CD4-positive, alpha-beta memory T cell (primary cell): ENCODE measurements at places on chromosomes 3 and 15.

DNA sequence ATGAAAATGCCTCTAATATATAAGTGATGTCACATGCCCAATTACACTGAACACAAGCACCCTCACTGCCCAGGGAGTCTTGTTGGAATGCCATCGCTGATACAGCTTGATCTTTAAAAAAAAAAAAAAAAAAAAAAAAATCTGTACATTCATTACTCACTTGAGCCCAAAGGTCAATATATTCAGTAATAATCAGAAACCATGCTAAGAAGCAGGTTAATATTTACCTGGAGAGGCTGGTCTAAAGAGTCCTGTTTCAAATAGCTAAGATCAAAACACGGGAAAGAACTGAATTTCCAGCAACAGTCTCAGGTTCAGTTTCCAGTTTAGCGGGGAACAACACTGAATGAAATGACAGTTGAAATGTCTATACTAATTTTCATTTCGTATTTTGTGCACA, 109.9 kb downstream of the UACA start:
- H3K4me1 ChIP-seq, result no peaks in the 10 kb centered on the region
- no peak overlapping the region for H3K4me3 ChIP-seq
- DNase-seq, result no peak
- H3K27me3 ChIP-seq, result no peaks in the 10 kb centered on the region

GRCh38 chr3:144586382-144586781, 614.8 kb downstream of the DIPK2A start:
- no peak overlapping the region for H3K4me3 ChIP-seq
- H3K27me3 ChIP-seq, result no peaks in the 10 kb centered on the region
- H3K36me3 ChIP-seq, result no peaks in the 10 kb centered on the region
- H3K27ac ChIP-seq, result no peak overlapping the region
- no peak for DNase-seq

DNA sequence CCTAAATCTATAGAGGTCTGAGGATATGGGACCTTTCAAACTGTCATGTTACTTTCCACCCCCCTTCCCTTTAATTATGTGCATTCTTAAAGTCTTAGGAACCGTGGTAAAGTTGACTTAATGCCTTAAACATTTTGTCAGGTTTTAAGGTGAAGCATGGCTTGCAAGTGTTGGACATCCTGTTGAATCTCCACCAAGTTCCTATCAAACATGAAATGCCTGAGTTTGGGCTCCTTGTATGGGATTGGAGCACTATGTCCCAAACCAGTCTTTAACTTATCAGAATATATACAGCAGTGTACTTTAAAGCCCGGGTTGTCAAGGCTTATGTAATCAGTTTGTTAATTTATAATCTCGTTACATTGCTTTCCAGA, 1.1 kb downstream of the SNRK start:
- peaks cover 44% of the 10 kb centered on the region for H3K4me1 ChIP-seq
- H3K36me3 ChIP-seq, result no peaks in the 10 kb centered on the region
- no peaks in the 10 kb centered on the region for H3K27me3 ChIP-seq
- no peak for DNase-seq

DNA sequence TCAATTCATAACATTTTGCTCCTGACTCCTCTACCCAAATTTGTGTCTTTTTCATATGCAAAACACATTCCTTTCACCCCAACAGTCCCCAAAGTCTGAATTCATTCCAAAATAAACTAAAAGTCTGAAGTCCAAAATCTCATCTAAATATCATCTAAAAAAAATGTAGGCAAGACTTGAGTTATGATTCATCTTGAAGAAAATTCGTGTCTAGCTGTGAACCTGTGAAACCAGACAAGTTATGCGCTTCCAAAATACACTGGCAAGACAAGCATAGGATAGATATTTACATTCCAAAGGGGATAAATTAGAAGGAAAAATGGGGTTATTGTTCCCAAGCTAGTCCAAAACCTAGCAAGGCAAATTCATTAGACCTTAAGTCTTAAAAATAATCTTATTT, 1302.0 kb upstream of the GBE1 start:
- H3K27me3 ChIP-seq, result no peaks in the 10 kb centered on the region
- no peak for DNase-seq
- no peak overlapping the region for H3K27ac ChIP-seq
- no peaks in the 10 kb centered on the region for H3K36me3 ChIP-seq
- H3K4me1 ChIP-seq, result no peaks in the 10 kb centered on the region

DNA sequence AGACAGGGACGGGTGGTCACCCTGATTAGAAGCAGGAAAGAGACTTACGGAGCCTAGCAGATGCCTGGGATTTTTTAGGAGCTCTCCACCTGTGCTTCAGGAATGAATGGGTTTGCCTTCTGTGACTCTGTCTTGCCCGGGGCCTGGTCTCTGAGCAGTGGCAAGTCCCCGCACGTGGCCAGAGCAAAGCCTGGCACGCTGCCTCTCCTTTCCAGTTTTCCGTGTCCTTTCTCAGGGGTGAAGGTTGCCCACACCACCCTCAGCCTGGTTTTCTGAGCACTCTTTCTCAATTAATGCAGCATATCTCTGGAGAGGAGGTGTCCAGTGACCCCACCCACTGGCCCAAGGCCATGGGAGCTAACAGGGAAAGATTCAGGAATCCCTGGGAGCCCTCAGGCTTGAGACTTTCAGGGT, 14.5 kb upstream of the CHST14 start:
- H3K27me3 ChIP-seq, result no peaks in the 10 kb centered on the region
- H3K4me1 ChIP-seq, result peaks cover 62% of the 10 kb centered on the region
- H3K27ac ChIP-seq, result no peak overlapping the region
- H3K36me3 ChIP-seq, result peaks cover 14% of the 10 kb centered on the region
- H3K4me3 ChIP-seq, result no peak overlapping the region

- no peak overlapping the region for H3K27ac ChIP-seq
- no peaks in the 10 kb centered on the region for H3K4me1 ChIP-seq
- DNase-seq, result no peak
- no peak overlapping the region for H3K4me3 ChIP-seq
- H3K36me3 ChIP-seq, result no peaks in the 10 kb centered on the region
- H3K27me3 ChIP-seq, result no peaks in the 10 kb centered on the region
These were observed 8.8 kb downstream of the NECTIN3 start for GRCh38 chr3:111080413-111080812.

DNA sequence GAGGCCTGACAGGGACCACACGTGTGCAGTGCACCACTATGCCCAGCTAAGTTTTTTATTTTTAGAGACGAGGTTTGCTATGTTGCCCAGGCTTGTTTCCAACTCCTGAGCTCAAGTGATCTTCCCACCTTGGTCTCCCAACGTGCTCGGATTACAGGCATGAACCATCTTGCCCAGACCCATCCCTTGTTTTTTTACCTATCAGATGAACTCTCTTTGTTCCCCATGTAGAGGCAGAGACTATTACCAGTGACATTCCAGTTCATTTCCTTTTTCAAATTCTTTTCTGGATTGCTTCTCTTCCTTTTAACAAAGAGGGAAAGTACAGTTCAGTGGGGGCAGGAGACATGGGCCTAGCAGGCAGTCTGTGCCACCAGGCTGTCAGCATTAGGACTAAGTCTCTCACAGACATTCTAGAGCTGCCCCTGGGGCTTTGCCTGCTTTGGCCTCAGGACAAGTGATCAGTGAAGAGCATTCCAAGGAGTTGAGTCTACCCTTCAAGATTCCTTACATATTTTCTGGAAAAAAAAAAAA, 103.5 kb upstream of the SLC7A14 start:
- H3K27ac ChIP-seq, result no peak overlapping the region
- no peaks in the 10 kb centered on the region for H3K27me3 ChIP-seq
- H3K4me3 ChIP-seq, result no peak overlapping the region

DNA sequence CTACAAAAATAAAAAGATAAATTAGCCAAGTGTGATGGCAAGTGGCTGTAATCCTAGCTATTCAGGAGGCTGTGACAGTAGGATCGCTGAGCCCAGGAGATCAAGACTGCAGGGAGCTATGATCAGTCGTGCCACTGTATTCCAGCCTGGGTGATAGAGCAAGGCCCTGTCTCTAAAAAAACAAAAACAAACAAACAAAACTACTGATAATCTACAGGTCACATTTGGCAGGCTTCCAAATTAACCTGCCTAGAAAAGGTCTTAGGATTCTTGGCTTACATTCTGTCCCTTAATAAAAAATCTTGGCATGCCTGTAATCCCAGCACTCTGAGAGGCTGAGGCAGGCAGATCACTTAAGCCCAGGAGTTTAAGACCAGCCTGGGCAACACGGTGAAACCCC, 33.4 kb upstream of the SETD2 start:
- no peaks in the 10 kb centered on the region for H3K36me3 ChIP-seq
- H3K4me3 ChIP-seq, result no peak overlapping the region
- DNase-seq, result no peak
- H3K4me1 ChIP-seq, result no peaks in the 10 kb centered on the region
- no peak overlapping the region for H3K27ac ChIP-seq
- no peaks in the 10 kb centered on the region for H3K27me3 ChIP-seq

- no peak for DNase-seq
- H3K4me3 ChIP-seq, result no peak overlapping the region
- H3K36me3 ChIP-seq, result no peaks in the 10 kb centered on the region
- no peak overlapping the region for H3K27ac ChIP-seq
These were observed 224.4 kb downstream of the ROBO1 start for GRCh38 chr3:79543218-79543982.

GRCh38 chr3:85576091-85576690, 617.4 kb downstream of the CADM2 start:
- no peak overlapping the region for H3K27ac ChIP-seq
- peak; percentile 22 for DNase-seq
- H3K36me3 ChIP-seq, result no peaks in the 10 kb centered on the region
- no peaks in the 10 kb centered on the region for H3K27me3 ChIP-seq
- H3K4me1 ChIP-seq, result no peaks in the 10 kb centered on the region

DNA sequence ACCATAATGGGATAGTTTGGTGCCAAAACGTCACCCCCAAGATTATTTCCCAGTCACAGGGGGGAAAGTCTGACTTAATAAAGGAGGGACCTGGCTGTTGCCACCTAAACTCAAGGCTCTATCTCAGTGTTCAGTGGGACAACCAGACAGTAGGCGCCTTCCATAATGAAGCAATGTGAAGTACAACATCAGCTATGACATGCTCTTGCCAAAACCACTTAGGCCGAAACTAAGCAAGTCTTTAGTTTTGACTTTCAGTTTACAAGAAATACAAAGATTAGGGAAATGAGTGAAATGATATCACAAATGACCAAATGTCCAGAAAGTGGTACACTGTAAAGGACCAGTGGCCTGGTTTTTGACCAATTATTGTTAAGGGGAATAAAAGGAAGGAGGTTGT, 32.9 kb downstream of the SOX14 start:
- no peak for DNase-seq
- no peak overlapping the region for H3K4me3 ChIP-seq
- no peaks in the 10 kb centered on the region for H3K4me1 ChIP-seq
- no peaks in the 10 kb centered on the region for H3K36me3 ChIP-seq
- H3K27me3 ChIP-seq, result no peaks in the 10 kb centered on the region
- no peak overlapping the region for H3K27ac ChIP-seq

- no peak for DNase-seq
- no peaks in the 10 kb centered on the region for H3K27me3 ChIP-seq
- H3K4me3 ChIP-seq, result no peak overlapping the region
- peak overlapping the region; percentile 34 for H3K27ac ChIP-seq
These were observed 4.6 kb downstream of the ANXA2 start for GRCh38 chr15:60392986-60393790.

DNA sequence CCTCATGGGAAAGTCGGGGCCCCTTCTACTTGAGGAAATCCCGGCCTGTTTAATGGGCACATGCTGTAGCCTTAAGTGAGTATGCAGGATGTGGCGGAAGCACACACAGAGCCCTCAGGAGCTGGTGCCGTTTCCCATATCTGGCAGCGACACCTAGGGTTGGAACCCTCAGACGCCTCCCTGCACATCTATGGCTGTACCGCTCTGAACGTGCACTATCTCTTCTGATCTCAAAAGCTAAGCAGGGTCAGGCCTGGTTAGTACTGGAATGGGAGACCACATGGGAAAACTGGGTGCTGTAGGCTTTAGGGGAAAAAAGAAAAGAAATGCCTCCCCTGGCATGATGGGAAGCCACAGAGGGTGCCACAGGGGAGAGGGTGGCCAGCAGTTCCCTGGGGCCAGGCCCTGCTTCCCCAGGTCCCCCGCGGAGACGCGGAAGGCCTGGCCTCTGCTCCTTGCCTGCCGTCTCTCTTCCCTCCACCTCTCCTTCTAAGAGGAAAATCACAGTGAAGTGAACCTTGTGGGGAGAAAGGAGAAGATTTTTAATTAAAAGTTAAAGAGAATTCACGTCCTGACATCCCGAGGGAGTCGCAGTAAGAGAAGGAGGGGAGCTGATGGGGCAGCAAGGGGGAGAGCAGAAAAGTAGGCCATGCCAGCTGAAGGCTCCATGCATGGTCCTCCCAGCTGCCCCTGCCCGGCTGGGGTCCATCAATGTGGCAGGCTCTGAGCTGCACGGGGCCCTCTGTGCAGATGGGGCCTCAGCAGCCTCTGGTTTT, 60.5 kb upstream of the TMEM115 start:
- H3K4me1 ChIP-seq, result no peaks in the 10 kb centered on the region
- H3K27ac ChIP-seq, result no peak overlapping the region
- no peaks in the 10 kb centered on the region for H3K36me3 ChIP-seq
- DNase-seq, result no peak

- H3K36me3 ChIP-seq, result no peaks in the 10 kb centered on the region
- no peak overlapping the region for H3K4me3 ChIP-seq
- H3K27me3 ChIP-seq, result no peaks in the 10 kb centered on the region
- H3K4me1 ChIP-seq, result peaks cover 4% of the 10 kb centered on the region
- H3K27ac ChIP-seq, result no peak overlapping the region
These were observed 162.2 kb downstream of the LPP start for GRCh38 chr3:188316021-188316722.

GRCh38 chr3:74613521-74614106, 845 bp downstream of the CNTN3 start:
- DNase-seq, result no peak
- no peak overlapping the region for H3K27ac ChIP-seq
- no peaks in the 10 kb centered on the region for H3K36me3 ChIP-seq
- H3K4me3 ChIP-seq, result no peak overlapping the region

- no peak overlapping the region for H3K4me3 ChIP-seq
- H3K4me1 ChIP-seq, result peaks cover 49% of the 10 kb centered on the region
- H3K36me3 ChIP-seq, result no peaks in the 10 kb centered on the region
- no peak overlapping the region for H3K27ac ChIP-seq
- DNase-seq, result no peak
These were observed 78.3 kb downstream of the CBLB start for GRCh38 chr3:105790534-105790933.

- H3K36me3 ChIP-seq, result no peaks in the 10 kb centered on the region
- peak; percentile 70 for DNase-seq
- no peaks in the 10 kb centered on the region for H3K27me3 ChIP-seq
- H3K4me3 ChIP-seq, result no peak overlapping the region
- peak overlapping the region; percentile 22 for H3K27ac ChIP-seq
- H3K4me1 ChIP-seq, result peaks cover 36% of the 10 kb centered on the region
These were observed 55.3 kb upstream of the CA12 start for GRCh38 chr15:63436872-63437375.

- no peak overlapping the region for H3K27ac ChIP-seq
- H3K36me3 ChIP-seq, result no peaks in the 10 kb centered on the region
- no peak for DNase-seq
- no peak overlapping the region for H3K4me3 ChIP-seq
- peaks cover 8% of the 10 kb centered on the region for H3K4me1 ChIP-seq
- peaks cover 16% of the 10 kb centered on the region for H3K27me3 ChIP-seq
These were observed 3.3 kb downstream of the ALDH1A2 start for GRCh38 chr15:58062175-58062574.

DNA sequence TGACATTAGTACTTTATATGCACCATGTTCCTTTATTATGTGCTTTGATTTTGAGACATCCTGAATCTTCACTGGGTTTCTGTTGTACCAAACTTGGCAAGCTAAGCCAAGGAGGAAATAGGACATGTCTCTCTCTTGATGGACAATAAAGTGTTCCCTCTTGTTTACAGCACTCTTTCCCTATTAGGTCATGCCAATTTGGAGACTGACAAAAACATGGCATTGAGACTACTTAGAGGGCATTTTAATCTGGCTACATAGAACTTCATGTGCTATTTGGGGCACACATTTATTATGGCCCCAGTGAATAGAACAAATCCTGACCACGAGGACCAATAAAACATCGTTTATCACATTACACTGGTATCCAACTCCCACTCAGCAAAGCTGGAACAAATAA, 85.3 kb upstream of the TNFSF10 start:
- no peaks in the 10 kb centered on the region for H3K36me3 ChIP-seq
- H3K27ac ChIP-seq, result no peak overlapping the region
- no peak for DNase-seq
- no peak overlapping the region for H3K4me3 ChIP-seq
